ENCODE measurements at places on chromosomes 6 and 20. TPM values are rescaled to one million over a fixed set of nuclear protein-coding genes. Genes with fewer than 3 reads are reported as not detected.

Gene GTSF1L
- not detected for total RNA-seq

Gene TGM3
- total RNA-seq, result 0.19 TPM

Gene TP53TG5
- total RNA-seq, result not detected

Gene MOG
- not detected for total RNA-seq

Gene ULBP2
- 12.5 TPM for total RNA-seq

Gene TENT5A
- 45.7 TPM for total RNA-seq
